ENCODE measurements at places on chromosomes 5 and 9.

GRCh38 chr5:140540227-140540626, 7.2 kb upstream of the EIF4EBP3 start:
- no peak for DNase-seq

GRCh38 chr5:80865551-80865950, 94.6 kb upstream of the RASGRF2 start:
- DNase-seq = no peak

- no peak for DNase-seq
Measured at GRCh38 chr9:130239741-130240241, 25.8 kb upstream of the HMCN2 start.

GRCh38 chr9:84121991-84122523, 141.5 kb downstream of the RMI1 start:
- peak; percentile 61 for DNase-seq

DNA sequence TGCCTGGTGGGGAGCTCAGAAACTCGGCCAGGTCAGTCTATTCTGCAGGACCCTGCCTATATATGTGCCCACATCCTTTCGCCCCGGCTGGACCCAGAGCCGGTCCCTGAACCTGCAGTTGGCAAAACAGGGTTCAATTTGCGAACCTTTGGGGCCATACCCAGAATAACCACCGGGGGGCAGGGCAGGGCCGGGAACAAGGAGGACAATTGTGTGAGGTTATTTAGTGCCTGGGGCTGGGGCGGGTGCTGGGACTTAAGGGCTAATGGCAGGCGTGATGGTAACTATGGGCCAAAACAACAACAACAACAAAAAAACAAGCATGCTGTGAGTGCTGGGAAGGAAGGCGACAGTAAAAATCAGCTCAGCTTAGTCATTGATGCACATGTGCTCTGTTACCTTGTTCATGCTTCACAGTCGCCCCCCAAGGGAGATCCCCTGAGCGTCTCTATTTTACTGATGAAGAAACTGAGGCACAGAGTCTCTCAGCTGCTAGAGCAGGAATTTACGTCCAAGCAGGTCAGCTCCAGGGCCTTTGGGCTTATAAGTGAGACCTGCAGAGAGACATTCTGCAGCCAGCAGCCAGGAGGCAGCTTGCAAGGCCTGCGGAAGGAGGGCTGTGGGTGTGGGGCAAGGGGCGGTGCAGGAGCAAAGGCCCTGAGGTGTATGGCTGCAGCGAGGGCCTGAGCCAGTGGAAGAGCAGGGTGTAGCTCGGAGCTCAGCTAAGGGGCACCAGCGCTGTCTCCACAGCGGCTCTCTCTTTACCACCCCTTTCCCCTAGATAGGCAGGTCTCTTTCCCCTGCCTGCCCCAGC, 106.0 kb downstream of the PHF2 start:
- DNase-seq = peak; percentile 22

DNA sequence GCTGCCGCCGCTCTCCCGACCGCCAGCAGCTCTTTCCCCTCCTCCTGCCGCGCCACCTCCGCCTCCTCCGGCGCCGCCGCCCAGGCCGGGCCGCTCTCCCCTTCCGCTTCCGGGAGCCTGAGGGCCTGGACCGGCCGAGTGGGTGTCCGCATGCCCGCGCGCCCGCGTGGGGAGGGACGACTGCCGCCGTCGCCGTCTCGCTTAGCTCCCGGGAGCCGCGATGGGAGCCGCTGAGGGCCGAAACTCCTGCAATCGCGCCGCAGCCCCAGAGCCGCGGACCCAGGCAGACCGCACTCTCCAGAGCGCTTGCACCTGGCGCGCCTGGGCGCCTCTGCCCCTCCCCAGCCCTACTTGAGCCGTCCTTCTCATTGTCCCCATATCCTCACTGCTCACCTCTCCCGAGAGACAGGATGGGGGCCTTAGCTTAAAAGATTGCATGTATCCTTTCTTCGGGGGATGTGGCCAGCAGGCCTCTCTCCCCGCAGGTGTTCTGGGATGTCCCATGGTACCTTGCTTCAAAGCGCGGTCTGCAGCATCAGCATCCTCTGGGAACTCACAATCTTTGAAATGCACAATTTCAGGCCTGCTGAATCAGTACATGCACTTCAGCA, at the start of gene ZDHHC21:
TSS of gene ZDHHC21 (minus strand) at position 182 of the 611 bp plus-strand sequence. CDS start 19,092 bp downstream, outside the sequence.
- DNase-seq = peak; percentile 7

DNA sequence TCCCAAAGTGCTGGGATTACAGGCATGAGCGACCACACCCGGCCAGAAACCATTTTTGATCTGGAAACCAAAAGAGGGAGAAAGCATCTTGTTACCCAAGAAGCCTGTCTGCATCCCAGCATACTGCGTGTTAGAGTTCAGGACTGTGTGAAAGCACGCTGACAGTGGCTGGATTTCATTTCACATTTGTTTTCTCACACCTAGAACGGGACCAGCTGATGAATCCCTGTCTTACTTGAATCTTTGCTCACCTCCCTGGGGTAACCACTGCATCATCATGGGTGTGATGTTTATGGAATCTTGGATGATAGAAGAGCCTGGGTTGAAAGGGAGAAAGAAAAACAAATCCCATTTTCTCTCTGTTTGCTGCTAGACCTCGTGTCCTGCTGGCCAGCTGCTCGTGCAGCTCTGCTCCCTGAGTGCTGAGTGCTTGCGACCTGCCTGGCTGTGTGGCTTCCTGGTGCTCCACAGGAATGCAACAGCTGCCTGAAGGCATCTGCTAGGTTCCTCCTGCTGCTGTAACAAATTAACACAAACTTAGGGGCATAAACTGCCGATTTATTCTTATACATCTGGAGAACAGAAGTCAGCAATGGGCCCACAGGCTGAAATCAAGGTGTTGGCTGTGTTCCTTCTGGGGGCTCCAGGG, 378.3 kb upstream of the DAP start:
- DNase-seq = no peak

DNA sequence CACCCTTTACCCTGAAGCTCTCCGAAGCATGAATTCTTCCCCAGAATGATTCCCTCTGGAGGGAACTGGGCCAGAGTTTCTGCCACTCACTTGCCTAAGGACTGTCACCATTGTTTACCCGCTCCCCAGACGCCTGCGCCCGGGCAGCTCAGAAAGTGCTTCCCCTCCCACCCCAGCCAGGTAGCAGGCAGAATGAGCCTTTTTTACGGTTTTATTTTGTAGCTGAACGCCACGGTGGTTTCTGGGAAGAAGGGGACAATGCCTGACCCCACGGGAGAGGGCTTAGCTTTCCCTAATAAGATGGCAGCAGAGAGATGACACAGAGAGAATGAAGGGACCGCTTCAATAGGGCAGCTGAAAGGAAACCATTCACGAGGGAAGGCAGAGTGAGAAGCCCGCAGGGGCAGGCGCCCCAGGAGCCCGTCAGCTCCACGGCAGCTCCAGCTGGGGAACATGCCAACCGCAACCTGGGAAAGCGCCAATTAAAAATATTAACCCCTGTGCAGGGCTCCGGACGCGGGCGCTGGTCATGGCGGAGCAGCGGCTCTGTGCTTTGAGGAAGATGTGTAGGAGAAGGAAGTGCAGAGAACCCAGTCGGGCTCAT, 20.4 kb upstream of the NTNG2 start:
- DNase-seq = no peak

DNA sequence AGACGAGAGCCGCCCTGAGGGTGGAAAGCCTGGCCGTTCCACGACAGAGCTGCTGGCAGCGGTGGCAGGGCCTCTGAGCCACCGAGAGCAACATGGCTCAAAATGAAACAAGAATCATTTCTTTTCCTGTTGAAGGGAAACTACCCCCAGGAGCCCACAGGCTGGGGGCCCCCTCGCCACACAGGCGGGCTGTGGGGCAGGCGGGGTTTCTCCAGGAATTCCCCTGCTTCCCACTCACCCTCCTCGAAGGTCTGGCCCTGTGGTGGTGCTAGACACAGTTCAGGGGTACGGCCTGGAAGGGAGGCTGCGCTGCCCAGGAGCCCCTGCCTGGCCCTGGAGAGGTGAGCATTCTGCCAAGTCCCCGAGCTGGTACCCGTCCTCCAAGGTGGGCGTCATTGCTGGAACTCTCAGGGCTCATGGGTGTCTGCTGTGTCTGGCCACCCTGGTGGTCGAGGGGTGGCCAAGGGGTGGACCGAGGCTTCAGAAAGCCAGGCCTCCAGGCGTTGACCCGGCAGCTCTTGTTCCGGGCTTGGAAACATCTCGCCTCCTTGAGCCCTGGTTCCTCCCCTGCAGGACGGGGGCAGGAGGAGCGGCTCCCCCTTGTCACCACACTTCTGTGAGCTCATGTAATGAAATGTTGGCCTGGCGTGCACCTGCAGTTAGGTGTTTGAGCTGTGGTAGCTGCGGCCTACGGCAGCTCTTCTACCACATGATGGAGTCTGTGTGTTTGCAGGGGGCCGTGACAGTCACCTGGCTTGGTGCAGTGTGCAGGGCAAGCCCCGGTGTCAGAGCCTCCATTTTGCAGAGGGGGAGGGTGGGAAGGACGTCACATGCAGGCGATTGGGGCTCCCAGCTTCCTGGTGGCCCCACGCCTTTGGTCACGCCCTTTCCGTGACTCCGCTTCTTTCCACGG, 65.3 kb downstream of the RXRA start:
- no peak for DNase-seq

GRCh38 chr5:116404016-116404415, 170.6 kb downstream of the SEMA6A start:
- DNase-seq = no peak

- no peak for DNase-seq
Measured at GRCh38 chr5:135033901-135034235, at the start of gene PITX1. PITX1 (minus strand) TSS chr5:135034228; CDS start chr5:135033881, 347 bp downstream.

DNA sequence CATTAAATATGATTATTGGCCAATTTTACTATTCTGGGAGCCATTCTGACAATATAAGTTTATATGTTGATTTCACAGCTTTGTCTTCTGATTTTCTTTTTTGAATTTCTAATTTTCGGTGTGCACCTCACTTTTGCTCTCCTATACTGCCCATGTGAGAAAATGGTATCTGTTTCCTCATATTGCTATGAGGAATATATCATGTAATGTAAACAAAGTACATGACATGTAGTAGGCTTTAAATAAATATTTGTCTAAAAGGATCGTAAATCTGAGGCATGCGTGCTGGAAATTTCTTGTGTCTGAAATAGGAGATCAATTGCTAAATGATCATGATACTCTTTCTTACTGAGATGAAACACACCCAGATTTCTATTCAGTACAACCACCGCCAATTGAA, 119.9 kb downstream of the ZDHHC21 start:
- DNase-seq = no peak

DNA sequence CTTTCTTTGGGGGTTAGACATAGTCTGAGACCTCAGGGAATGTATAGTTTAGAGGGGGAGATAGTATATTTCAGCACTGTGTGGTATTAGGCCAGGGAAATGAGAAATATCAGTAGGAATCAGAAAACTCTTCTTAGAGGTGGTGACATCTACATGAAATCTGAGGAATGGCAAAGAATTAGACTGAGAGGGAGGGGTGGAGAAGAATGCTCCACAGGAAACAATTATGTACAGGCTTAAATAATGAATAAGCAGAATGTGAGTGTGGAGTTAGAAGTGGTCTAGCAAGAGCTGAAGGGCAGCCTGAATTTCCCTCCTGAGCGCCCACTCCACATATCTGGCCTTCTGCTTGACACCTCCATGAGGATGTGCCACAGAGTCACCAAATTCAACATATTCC, 3.6 kb upstream of the MACIR start:
- no peak for DNase-seq

DNA sequence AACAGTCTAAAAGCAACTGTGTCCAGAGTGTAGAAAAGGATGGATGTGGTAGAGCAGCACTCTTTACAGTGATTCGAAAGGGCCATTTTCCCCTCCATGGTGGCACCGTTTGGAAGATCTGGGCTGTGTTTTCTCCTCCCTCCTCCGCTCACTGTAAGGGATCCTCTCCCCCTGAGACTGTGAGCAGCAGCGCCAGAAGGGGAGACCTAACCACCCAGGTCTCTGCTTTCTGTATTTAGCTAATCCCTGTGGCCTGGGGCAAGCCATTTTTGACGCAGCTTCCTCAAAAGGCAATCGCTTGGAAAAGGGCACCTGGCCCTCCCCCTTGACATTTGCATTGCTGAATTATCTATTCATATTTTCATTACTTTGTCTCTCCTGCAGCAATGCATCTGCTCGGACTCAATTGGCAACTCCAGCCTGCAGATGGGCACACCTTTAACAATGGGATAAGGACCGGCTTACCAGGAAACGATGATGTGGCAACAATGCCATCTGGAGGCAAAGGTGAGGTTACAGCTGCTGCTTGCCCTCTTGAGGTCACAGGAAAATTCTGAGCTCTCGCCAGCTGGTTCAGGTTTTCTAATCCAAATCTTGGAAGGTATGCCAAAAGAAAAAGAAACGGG, 244.3 kb upstream of the WWC1 start:
- no peak for DNase-seq

- peak; percentile 16 for DNase-seq
Measured at GRCh38 chr5:116137544-116138378, 52.9 kb downstream of the COMMD10 start.

DNA sequence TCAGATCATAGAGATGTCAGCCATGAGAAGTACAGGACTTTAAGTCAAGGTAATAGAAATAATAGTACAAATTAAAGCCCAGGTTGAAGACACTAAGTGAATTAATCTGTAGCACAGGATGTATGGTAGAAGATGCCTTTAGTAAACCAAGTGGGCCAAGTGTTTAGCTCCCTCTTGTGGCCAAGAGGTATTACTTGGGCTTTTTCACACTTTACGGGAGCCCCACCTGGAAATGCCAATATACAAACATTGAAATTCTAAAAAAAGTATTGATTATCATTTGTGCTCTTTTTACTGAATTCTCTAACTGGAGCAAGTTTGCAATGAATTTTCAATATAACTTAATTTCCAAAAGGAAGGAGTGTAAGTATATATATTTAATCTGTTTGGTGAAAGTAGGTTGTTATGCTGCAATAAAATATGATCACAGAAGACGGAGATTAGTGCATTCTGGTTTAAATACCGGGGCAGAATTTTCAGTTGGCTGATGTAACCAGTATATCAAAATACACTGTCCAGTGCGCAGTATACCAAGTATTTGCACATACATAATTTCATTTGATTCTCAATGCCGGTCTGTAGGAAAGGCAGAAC, 84.7 kb downstream of the PARP8 start:
- no peak for DNase-seq

DNA sequence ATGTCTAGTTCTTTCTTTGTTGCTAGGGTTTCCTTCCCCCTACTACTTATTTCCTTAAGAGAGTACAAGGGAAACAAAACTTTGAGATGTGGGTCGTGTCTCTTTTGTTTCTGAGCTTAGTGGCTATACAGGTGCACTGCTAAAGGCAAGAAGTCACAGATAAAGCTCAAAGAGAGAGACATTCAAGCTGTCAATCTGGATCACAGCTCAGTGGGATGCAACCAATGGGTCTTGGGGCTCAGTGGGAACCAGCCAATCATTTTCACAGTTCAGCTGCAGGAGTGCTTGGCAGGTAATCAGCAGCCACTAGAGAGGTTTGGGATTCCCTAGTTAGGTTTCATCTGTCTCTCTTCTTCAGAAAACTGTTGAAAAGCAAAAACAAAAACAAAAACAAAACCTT, 135.4 kb upstream of the SGCD start:
- no peak for DNase-seq

GRCh38 chr5:181204826-181205760, at the start of gene TRIM7:
TRIM7 (minus strand) TSS chr5:181205196; CDS start chr5:181205110, 86 bp downstream.
- no peak for DNase-seq

GRCh38 chr5:175288048-175288621, 155.8 kb downstream of the DRD1 start:
- DNase-seq = no peak

Measured in AG09319 (cell line).